ENCODE measurements at places on chromosomes 4 and X.

- no peak for DNase-seq
Observed at GRCh38 chr4:88097781-88098180, 60.7 kb downstream of the ABCG2 start.

GRCh38 chrX:13371186-13371585 is 51.3 kb upstream of the ATXN3L start:
- DNase-seq: no peak

- no peak for DNase-seq
Observed at GRCh38 chr4:158094413-158095134, 78.3 kb downstream of the GASK1B start.

- DNase-seq: no peak
Observed at GRCh38 chrX:35101901-35102300, 159.3 kb downstream of the FAM47B start.

GRCh38 chr4:184534511-184535391 is 60.4 kb upstream of the IRF2 start:
- DNase-seq: no peak

GRCh38 chrX:79100791-79101484 is 43.5 kb upstream of the GPR174 start:
- DNase-seq: no peak

DNA sequence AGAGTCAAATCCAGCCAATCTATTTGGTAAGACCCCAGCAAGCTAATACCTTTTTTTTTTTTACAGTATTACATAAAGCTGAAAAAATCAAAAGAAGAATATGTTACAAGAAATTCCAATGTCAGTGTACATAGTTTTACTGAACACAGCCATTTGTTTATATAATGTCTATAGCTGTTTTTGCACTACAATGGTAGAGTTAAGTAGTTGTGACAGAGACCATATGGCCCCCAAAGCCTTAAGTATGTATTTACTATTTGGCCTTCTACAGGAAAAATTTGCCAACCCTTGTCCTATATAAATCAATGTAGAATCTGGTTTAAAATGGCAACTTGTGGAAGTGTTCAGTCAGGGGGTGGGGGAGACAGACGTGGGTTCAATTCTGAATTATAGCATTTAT is 60.7 kb downstream of the ANTXR2 start:
- no peak for DNase-seq

DNA sequence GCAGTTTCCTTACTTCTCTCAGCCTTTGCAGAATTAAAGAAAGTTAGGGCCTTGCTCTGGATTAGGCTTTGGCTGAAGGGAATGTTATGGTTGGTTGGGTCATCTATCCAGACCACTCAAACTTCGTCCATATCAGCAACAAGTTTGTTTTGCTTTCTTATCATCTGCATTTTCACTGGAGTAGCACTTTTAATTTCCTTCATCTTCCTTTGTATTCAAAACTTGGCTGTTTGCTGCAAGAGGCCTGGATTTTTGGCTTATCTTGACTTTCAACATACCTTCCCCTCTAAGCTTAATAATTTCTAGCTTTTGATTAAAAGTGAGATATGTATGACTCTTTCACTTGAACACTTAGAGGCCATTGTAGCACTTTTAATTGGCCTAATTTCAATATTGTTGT is 126.7 kb upstream of the CENPE start:
- DNase-seq: no peak

DNA sequence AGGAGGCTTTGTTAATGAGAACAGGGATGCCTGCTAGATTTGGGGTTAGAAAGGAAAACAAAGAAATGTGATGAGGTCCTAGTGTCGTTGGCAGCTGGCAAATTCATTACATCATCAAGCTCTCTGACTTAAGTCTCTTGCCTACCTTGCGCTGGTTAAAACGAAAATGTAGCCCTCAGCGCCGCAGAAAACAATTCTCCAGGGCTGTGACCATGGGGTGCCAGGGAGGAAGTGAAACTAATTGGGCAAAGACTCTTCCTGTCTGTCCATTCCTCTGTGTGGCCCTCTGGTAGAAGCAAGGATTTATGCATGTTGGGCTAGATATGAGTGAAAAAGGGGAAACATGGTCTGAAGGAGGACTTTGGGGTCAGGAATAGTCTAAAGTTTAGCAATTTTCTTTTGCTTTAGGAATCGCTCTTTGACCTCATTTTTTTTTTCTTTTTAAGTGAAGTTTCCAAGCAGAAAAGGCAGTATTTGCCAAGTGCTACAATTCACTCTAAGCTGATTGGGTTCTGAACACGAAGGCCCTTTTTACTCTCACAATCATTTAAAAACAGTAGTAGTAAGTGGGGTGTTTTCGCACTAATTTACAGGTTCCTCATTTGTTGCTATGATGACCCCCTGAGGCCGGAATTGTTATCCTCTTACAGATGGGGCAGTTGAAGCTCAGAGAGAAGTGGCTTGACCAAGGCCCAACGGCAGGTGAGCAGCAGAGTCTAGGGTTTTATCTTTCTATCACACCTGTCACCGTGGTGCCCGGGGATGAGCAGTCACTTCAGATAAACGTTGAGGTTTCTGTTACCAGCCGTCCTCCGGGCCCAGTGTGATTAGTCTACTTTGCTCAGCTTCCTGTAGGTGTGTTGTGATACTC is 27.3 kb upstream of the CHRNA9 start:
- no peak for DNase-seq

DNA sequence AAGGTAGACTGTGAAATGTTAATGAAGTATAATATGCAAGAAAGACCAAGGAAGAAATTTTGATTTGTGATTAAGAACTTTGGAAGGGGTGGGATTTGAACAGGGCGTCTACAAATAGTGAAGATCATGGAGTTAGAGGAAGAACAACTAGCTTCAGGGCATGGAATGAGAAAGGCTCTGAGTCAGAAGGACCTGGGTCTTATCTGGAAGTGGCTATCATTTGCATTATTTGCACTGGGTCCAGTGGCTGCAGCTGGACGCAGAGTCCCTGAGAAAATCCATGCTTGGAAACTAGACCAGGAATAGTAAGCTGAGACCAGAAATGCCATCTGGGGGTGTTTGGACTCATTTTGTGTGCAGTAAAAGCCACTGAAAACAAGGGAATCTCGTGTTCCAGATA is 4.3 kb upstream of the LIMCH1 start:
- no peak for DNase-seq

- DNase-seq: peak; percentile 5
Observed at GRCh38 chr4:139265654-139266053, 14.4 kb downstream of the MGARP start.

- DNase-seq: peak; percentile 11
Observed at GRCh38 chrX:71178908-71179307, 34.3 kb downstream of the NLGN3 start.
